ENCODE measurements at places on chromosomes 16 and 17.
A peak's percentile ranks its signal among the peaks of the same experiment; 100 is the strongest.

GRCh38 chr17:63116967-63117830 is 151.2 kb downstream of the TANC2 start:
- DNase-seq: peak; percentile 8

GRCh38 chr17:15409721-15410250 is 57.6 kb downstream of the CDRT4 start:
- no peak for DNase-seq

- DNase-seq: no peak
Observed at GRCh38 chr17:62189377-62189776, 124.3 kb upstream of the MED13 start.

- no peak for DNase-seq
Observed at GRCh38 chr17:17565471-17566339, 25.8 kb downstream of the PEMT start.

GRCh38 chr17:68564415-68565111 is 36.6 kb downstream of the FAM20A start:
- DNase-seq: no peak

GRCh38 chr16:57143149-57143921 is 42.5 kb downstream of the PSME3IP1 start:
- DNase-seq: no peak

GRCh38 chr17:44118427-44119050 is 4.9 kb downstream of the HDAC5 start:
- no peak for DNase-seq

DNA sequence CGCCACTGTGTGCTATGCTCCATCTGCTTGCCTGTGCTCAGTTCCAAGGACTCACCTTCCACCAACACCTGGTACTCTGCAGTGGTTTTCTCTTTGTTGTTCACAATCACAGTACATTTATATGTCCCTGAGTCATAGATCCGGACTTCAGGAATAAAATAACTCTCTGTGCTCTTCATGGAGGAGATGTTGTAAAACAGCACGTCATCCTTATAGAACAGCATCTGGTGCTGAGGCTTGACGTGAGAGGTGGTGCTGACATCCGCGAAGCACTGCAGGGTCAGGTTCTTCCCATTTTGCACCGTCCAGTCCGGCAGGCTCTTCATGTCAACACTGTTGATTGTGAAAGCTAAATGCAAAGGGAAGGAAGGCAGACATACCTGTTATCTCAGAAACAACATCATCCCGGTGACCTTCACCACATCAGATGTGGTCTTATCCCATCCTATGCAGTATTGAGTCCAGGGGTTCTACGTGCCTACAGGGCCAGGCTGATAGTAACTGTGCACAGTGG is 12.8 kb downstream of the PECAM1 start:
- DNase-seq: no peak

DNA sequence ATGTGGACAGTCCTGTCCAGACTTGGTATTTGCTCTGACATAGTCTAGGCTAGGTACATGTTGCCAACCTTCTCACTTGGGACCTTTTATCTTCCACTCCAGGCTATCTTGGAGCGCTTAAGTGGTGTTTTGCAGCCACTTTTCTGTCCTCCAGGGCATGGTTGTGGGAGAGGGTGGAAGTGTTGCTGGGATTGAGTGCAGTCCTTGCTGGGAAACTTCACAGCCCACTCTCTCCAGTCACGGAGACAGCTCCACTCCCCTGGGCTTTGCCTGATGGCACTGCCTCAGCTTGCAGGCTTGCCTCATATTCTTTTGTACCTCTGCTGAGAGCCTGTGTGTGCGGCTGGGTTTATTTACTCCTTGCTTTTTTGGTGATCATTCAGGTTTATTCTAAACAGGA is 17.4 kb downstream of the RPA1 start:
- DNase-seq: no peak

DNA sequence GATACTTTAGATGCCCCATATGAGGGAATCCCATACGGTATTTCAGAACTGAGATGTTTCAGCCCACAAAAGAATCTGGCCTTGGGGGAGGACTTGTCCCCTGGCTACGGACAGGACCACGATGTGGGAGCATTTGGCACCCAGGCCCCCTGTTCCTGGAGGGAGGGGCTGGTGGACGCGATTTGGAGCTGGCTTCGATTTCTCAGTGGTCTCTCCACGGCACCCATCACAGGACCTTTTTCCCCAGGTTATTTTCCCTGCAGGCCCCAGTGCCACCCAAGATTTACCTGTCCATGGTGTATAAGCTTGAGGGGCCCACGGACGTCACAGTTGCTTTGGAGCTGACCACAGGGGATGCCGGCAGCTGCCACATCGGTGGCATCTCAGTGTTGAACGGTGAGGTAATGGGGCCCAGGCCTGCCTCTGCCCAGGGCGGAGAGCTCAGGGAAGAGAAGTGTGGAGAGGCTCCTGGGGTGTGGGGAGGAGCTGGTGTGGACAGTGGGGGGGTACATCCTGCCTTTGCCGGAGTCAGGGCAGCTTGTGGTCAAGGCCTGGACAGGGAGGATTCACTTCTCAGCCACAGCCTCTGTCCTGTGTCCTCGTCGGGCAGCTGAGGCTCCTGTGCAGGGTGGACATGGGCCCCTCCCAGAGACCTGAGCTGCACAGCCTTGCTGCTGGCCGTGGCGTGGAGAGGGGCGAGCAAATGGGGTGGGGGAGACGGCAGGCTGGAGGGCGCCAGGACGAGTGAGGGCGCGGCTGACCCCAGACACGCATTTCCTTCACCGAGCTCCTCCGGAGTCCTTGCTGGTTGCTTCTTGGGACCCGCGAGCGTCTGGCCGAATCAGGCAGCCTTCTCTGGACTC is 9.9 kb downstream of the ENGASE start:
- no peak for DNase-seq

GRCh38 chr17:75752802-75753513 is 12.0 kb downstream of the GALK1 start:
- no peak for DNase-seq

- DNase-seq: no peak
Observed at GRCh38 chr17:63753215-63753614, 11.6 kb upstream of the STRADA start.

- DNase-seq: no peak
Observed at GRCh38 chr17:39225959-39226683, 376 bp upstream of the STAC2 start.

- no peak for DNase-seq
Observed at GRCh38 chr16:29316761-29317183, 89.7 kb downstream of the NPIPB11 start.

- no peak for DNase-seq
Observed at GRCh38 chr17:77254951-77255825, 114.4 kb downstream of the SEC14L1 start.

DNA sequence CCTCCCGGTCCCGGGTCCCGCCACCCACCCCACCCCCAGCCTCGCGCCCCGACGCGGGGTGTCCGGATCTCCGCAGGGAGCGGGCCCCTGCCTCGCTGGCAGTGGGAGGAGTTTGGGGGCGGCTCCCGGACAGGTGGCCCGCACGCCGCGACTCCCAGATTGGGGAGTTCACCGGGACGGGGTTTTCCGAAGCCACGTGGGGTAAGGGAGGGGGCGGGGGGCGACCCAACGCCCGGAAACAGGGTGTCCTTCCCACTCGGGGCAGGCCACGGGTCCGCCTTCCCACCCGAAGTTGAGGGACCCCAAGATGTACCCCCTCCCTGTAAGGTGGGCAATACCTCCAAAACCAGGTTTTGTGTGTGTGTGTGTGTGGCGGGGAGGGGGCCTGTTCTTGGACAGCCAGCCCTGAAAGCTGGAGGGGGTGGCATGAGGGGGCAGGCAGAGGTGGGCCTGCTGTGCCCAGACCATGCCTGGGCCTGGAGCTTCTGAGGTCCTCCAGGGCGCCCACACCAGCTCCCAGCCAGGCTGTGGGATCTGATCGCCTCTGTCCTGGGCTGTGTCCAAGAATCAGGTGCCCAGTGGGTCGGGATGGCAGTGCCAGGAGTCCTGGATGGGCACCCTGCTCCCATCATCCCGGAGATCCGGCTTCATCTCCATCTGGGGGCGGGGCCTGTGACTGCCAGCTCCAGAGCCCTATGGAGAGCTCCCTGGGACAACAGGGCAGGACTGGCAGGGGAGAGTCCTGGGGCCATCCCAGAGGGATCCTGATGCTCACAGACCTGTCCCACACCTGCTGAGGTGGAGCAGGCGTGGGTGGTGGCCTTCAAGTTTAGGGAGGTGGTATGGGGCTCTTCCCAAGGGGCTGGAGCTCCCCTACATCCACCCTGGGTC is 767 bp downstream of the SYNGR2 start:
- no peak for DNase-seq

GRCh38 chr16:70460737-70461261 is 6.4 kb downstream of the FCSK start:
- DNase-seq: no peak

DNA sequence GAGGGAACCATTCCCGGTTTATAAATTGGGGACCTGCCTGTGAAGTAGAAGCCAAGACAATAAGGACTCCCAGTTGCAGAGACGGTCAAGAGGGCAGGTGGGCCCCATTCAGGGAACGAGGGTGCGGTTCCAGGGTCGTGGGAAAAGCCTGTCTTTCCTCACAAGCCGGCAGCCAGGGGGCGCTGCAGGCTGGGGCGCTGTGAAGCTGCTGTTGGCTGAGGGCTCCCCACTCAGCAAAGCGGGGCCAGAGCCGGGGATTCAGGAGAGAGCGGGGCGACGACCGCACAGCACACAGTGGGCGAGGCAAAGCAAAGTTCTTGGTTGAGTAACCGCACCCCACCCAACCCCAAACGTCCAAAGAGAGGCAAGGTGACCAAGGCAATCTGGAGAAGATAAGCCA is 24.9 kb downstream of the CDRT15 start:
- no peak for DNase-seq

- DNase-seq: no peak
Observed at GRCh38 chr16:17294856-17295255, 175.9 kb downstream of the XYLT1 start.

- no peak for DNase-seq
Observed at GRCh38 chr16:49600536-49600935, 226.9 kb downstream of the C16orf78 start.

- no peak for DNase-seq
Observed at GRCh38 chr17:34899643-34900291, 61.5 kb downstream of the CCT6B start.

DNA sequence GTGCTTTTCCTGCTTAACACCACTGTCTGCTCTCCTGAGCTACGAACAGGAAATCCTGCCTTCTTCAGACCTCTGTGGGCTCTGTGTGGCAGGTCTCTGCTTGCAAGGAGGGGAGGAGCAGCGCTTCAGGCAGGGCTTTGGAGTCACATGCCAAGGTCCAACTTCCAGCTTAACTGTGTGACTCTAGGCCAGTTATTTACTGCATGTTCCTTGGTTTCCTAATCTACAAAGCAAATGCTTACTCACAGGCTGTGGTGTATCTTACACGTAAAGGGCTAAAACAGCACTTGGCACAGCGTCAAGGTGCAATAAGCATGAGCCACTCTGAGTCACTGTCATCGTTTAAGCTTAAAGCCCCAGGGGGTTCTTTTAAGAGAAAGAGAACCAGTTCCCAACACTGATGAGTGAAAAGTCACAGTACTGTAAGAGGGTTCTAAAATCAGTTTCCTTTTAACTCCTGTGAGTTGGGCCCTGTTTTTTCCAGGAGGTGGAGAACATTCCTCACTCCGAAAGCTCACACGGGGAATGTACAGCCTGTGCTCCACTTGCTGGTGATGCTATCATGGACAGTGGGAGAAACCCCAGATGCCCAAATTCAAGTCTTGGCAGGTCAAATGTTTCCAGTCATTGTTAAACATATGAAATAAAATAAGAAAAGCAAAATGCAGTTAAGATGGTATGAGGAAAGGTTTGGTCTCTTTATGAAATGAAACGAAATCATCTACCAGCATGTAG is 54.1 kb upstream of the BCAR1 start:
- no peak for DNase-seq

All from NCI-H1417 treated with DMSO at 0.1 percent for 48 hours (cell line).